ENCODE measurements at places on chromosomes 5 and 9.

- no peak for DNase-seq
Observed at GRCh38 chr5:67015541-67016191, 180.9 kb downstream of the CD180 start.

DNA sequence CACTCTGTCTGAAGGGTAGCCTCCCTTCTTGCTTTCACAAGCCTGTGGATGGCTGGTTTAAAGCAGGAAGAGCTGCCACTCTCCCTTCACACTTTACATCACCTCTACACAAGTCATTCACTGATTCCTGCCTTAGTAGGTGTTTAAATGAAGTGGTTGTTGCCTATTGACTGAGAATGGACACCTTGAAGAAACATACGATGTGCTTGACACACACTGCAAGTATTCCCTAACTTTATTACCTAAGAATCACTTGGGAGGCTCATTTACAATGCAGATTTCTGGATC, 230.5 kb downstream of the PIK3R1 start:
- DNase-seq = no peak

- no peak for DNase-seq
Observed at GRCh38 chr9:136052991-136053756, 41.9 kb downstream of the NACC2 start.

GRCh38 chr5:102956599-102956998, 163.3 kb downstream of the GIN1 start:
- DNase-seq = no peak

DNA sequence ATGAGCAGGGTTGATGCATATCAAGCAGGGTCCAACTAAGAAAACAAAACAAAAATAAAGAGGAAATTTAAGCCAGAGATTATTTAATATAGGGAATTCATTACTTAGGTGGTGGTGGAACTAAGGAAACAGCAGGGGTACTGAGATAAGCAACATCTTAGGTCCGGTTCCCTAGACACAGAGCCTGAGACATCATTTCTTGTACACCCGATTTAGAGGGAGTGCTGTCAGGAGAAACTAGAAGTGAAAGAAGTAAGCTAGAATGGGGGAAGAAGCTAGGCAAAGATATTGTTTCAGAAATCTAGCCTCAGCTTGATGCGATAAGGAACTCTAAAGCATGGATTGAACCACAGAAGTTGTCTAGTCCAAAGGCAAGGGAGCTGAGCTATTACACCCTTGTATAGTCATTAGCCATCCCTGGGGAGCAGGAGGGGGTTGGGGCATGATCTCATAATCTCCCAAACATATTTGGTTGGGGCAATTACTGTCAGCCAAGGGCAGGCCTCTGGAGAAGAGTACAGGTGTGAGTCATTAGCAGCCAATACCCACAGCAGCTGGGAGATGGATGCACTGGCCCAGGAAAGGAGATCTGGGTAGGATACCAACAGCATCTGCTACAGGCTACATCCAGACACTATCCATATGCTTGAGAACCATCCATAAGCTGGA, 194.5 kb downstream of the ARL15 start:
- DNase-seq = no peak

DNA sequence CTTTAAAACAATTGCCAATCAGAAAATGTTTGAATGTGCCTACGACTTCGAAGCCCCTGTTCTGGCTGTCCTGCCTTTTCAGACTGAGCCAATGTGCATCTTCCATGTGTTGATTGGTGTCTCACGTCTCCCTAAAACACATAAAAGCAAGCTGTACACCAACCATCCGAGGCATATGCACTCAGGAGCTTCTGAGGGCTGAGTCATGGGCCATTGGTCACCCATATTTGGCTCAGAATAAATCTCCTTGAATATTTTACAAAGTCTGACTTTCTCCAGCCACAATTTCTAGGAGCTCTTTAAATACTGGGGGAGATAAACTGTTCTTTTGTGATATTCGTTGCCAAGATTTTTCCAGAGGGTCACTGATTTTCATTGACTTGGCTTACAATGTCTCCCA, 53.9 kb downstream of the C9orf57 start:
- DNase-seq = no peak

DNA sequence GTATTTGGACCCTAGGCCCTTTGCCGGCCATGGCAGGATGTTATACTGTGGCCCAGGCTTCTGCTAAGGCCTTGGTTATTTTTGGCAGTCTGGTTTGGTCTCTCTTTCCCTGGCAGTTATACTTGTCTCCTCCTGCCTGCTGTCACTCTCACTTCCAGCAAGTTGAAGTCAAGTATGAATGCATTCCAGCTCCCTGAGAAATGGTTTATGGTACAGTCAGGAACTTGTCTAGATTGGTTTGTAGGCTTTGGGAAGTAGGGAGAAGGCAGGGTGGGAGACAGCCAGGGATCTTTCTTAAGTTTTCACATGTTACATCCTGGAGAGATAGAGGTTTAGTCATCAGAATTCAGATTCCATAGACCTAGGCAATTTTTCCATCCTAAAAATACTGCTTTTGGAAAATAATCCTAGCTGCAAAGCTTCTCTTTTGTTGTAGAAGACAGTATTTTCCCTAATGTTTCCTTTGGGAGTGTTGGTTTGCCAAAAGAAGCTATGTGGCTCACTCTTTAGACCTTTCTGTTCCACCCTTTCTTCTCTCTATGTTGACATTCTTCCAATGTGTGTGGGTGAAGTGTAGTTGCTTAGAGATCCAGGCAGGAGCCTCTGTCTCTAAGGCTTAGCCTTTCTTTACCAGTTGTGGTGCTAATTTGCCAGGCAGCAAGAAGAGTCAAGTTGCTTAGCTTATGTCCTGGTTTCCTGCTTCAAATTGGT, 2.5 kb upstream of the KDM3B start:
- no peak for DNase-seq

DNA sequence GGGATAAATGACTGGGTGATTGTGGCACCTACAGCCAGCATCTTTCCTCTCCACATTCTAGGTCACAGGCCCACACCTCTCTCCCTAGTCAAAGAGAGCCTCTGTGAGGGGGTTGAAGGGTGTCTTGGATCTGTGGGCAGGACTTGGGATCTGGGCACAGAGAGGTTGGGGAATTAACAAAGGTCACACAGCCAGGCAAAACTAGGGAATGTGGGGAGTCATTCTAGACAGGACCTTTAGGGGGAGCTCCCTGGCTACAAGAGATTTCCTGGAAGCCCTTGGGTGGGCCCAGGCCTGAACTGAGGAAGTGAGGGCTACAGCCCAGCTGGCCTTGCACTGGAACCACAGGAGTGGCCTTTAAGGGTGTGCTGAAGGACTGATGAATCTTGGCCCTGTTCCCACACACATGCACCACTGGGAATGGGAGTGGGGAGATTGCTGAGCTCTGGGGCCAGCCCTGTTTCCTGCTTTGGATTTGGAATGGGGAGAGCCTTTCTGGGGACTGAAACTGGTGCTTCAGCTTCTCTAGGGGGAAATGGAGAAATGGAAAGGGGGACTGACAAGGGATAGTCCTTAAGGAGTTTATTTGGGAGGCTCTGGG, 12.4 kb upstream of the CXXC5 start:
- no peak for DNase-seq

- DNase-seq = no peak
Observed at GRCh38 chr9:22911632-22912031, 465.0 kb downstream of the DMRTA1 start.
